Stimulated activated CD8-positive, alpha-beta memory T cell treated with anti-CD3 and anti-CD28 coated beads, Interleukin-4, amount 100 ng/mL, for 4 hours (primary cell): ENCODE measurements at places on chromosomes 6 and 20.

GRCh38 chr6:84651583-84651982 is 112.8 kb downstream of the TBX18 start:
- DNase-seq = no peak

DNA sequence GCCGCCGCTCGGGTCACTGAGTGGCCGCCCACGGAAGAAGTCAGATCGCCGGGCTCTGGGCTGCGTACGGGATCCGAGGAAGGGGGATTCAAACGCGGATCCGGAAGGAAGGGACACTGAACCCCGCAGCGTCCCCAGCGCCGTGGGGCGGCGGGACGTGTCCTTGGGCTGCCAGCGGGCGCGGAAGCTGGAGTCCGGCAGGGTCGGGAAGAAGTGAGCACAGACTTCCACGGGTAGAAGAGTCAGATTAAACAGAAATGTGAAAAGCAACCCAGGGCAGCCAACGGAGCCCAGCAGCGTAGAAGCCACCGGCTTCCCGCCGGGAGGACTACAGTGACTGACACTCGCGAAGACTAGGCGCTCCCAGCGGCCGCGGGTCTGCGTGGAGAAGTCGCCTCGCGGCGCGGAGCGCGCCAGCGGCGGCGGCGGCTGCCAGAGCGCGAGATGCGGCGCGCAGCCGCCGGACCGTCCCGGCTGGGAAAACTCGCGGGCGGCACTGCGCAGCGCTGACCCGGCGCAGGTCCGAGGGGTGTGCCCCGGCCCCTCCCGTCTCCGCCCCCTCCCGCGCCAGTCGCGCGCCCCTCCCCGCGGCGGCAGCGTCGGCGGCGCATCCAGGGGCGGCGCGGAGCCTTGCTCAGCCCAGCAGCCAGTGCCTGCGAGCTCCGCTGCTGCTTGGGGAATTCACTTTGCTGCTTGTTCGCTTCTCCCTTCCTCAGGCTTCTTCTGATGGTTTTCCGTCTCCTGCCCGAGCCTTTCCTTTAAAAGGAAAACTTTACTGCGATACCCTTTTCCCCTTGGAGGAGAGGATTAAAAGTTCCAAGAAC is at the start of gene SAMD5:
SAMD5 (plus strand) TSS at position 649 of the 824 bp plus-strand sequence. CDS start 239 bp downstream, outside the sequence.
- no peak for DNase-seq

DNA sequence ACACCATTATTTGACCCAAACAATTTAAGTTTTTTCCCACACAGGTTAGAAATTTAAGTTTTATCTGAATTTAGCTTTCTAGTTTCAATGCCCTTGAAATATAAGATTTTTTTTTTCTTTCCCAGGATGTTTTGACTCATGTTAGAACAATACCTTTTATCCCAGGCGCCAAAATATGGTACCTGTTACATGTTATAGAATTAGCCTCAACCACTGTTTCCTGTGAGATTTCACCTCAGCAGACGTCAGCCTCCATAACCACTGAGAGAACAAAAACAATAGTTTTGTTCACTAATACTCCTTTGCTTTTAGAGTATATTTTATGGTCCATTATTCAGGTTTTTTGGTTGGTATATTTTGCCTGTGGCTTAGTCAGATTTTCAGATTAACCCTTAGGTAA is 302.9 kb downstream of the CDKAL1 start:
- DNase-seq = no peak

DNA sequence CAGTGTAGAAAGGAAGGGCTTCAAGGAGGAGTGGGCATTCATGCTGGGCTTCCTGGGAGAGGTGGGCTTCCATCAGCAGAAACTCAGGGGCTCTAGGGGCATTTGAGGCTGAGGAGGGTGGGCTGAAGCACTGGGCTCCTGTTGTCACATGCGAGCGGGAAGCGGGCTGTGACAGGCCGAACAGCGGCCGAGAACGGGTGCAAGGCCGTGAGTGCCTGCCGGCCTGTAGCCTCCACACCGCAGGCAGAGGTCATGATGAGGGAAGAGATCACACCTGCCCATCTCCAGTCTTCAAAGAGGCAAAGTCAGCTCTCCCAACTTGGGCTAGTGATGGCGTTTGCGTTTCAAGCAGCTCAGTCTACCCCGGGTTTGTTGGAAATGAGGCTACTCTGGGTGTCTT is 880 bp downstream of the TTLL2 start:
- no peak for DNase-seq

- no peak for DNase-seq
These were observed 13.5 kb upstream of the BAG2 start for GRCh38 chr6:57158658-57159057.

DNA sequence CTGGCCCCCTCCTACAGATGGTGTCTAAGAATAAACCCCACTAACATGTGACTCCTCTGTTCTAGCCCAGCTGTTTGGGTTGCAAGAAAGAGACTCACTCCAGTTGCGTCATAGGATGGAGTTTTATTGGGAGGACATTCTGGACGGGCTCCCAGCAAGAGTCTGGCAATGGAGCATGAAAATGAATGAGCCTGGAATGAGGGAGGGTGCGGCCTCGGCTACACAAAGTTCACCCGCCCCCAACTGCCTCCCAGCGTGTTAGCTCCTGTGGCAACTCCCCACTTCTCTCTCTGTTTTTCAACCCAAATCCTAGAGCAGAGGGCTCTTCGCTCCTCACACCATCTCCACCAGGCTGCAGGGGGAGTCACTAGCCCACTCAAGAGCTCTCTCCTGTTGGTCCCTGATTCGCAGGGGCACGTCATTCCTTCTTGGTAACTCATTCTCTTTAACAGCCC is 5.1 kb upstream of the ADAM33 start:
- no peak for DNase-seq

GRCh38 chr20:58014628-58015315 is 213.7 kb downstream of the ANKRD60 start:
- DNase-seq = no peak

- peak; percentile 22 for DNase-seq
These were observed 26.2 kb upstream of the GATA5 start for GRCh38 chr20:62501801-62502495.

- DNase-seq = peak; percentile 48
These were observed 27.5 kb upstream of the ZBTB22 start for GRCh38 chr6:33344701-33345697.

DNA sequence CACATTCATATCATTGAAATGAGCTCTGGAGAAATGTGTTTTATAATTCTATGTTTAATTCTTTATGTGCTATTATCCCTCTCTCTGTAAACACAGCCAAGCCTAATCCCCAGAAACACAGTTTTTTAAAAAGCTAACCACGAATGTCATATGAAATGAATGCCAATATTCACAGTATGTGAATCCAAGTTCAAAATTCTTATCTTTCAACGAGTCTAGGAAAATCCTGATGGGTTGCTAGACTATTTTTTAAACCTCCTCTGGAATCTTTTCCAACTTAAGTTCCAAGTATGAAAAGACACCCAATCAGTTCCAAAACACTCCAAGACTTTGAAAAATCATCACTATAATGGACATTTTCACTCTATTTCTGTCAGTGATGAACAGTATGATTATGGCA is 689.3 kb downstream of the HACE1 start:
- no peak for DNase-seq

DNA sequence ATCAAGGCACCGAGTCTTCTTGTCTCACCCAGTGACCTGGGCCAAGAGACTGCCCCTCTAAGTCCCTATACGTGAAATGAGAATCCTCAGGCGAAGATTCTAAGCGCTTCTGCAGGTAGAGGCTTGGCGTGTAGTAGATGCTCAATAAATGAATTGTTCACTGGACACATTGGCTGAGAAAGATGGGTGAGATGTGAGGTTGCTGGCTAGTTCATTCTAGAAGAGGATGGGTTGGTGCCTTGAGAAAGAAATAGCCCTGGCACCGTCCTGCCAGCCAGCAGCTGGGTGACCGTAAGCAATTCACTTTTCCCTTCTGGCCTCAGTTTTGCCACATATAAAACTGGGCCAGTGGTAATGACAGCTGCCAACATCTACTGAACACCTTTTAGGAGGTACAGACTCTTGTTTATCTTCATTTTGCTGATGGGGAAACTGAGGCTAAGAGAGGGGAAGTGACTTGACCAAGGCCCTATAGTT is 1.4 kb downstream of the SRC start:
- DNase-seq = no peak

GRCh38 chr6:53673162-53673727 is 7.7 kb upstream of the KLHL31 start:
- DNase-seq = no peak

DNA sequence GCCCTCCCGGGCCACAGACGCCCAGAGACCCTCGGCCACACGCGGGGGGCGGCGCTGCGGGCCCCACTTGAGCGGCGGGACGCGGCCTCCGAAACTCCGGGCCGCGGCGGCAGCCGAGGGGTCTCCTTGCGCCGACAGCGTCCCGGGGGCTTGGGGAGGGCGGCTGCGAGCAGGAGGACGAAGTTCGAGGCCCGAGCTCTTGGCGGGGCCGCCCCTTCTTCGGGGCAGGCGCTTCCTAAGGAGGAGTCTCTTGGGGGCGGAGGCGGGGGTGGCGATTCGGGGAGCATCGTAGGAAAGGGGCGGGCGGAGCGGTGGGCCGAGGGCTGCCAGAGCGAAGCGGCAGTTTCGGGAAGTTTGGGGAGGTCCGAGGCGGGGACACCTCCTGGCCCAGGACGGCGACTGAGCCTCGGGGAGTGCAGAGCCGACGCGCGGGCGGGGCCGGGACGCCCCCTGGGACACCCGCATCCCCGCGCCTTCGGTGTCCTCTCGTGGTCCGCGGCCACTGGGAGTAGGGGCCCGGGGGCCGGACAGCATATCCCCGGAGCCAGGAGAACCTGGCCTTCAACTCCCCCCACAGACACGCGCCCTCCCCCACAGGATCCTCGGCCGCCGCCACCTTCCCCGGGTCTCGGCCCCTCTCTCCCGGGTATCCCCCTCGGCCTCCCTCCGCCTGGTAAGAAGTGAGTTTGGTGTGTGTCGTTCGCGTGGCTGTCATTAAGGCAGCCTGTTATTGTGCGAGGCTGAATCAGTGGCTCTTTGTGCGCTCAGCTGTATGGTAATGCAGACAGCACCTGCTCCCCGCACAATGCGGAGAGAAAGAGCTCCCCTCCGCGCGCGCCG is 613 bp upstream of the DLL1 start:
- no peak for DNase-seq

DNA sequence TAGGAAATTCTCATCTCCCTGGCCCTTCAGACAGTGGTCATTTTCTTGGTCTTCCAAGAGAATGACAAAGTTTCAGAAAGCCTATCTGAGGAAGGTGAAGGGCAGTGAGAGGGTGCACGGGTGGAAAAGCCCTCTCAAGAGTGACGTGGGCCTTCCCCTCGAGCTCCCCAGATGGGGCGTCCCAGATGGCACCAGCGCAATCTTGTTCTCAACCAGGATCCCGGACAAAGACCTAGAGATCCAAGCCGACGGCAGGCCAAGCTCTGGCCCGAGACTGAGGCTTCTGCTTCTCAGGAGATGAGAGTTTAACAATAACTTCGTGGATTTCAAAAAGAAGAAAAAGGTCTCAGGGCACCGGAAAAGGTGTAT is 797 bp upstream of the ZNF133 start:
- DNase-seq = no peak

- no peak for DNase-seq
These were observed 38.7 kb downstream of the TRDN start for GRCh38 chr6:123598011-123598410.

DNA sequence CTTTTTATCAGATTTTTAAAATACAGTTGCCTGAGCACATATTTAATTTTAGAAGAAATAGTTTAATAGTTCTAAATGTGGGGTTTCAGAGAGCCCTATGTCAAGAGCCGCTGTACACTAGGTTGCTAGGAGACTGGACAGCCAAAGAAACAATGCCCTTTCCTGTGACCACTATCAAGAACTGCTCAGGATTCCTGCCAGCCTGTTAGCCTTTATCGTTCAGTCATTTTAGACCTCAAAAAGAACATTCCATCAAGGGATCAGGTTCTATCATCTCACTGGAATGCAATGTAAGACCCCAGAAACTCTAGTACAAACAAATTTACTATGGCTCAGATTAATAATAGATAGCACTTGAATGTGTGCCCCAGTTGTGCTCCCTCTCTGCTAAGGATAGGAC is 181.2 kb upstream of the CCN2 start:
- DNase-seq = no peak

DNA sequence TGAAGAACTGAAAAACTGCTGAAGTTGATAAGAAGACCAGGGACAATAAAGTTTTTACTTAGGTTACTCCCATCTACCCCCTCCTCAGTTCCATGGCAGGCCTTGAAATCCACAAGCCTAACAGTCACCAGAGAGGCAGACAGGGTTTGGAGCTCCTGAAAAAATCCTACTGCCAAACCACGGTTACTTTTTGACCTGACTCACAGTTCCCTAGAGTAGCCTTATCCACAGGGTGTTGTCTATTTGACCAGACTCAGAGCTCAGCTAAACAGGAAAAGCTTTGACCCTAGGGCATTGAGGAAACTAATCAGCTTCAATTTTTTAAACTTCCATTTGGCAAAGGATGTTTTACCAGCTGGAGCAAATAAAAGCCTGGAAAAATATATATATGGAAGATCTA is 257.7 kb upstream of the NT5E start:
- DNase-seq = no peak

DNA sequence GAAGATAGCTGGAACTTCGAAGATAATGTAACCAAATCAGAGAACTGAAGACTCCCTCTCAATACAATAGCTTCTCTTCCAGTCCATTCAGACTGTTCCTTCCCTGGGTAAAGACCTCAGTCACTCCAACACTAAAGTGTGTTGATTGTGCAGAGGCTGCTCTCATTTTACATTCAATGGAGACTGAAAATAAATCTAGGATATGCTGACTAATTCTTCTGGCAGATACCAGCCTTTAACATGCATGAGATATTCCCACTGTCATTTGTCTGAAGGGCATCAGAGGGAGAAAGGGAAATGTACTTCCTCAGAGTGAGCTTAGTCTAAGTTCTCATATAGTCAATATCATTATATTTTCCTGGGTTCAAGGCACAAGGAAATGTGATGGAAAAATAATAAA is 166.4 kb upstream of the IRAK1BP1 start:
- DNase-seq = no peak

GRCh38 chr6:131362070-131362469 is 211.0 kb upstream of the ARG1 start:
- no peak for DNase-seq

DNA sequence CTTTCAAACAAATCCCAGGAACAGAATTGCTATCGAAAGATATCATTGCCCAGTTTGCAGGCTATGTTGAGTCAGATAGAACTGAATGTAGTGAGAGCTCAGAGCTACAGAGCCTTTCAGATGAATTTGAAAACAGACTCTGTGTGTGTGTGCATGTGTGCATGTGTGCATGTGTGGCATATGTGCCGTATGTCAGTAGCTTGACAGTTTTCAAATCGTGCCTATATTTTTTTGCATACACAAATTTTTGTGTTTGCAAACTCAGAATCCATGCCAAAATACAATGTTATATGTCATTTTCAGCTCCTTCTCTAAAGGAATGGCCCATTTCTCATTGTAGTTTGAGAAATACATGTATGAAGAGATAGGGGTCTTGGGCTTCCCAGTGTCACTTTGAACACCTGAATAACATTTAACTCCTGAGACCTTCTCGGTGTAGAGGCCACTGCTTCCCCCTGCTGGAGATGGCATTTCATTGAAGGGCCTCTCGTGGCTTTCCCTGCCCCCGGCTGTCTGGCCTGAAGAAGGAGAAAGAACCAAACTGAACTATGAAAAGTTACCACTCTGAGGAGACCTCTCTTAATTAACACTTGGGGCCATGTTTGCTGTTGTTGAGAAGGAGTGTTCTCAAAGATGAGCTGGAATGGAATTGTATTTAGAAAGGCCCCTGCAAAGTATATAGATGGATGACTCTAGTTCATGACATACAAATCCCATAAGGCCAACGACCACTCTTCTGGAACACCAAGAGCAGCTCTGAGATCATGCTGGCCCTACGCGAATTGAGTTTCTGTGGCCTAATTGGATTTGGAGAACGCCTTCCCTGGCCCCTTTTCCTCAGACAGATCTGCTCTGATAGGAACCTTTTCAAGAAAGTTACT is 58.7 kb downstream of the VAPB start:
- DNase-seq = peak; percentile 20

- no peak for DNase-seq
These were observed 14.2 kb downstream of the COL19A1 start for GRCh38 chr6:69880601-69881000.
